ENCODE measurements at places on chromosomes 5 and 9. TPM values are rescaled to one million over a fixed set of nuclear protein-coding genes. Genes with fewer than 3 reads are reported as not detected.
A peak's percentile ranks its signal among the peaks of the same experiment; 100 is the strongest.

The ST8SIA4 gene
- polyA plus RNA-seq: 0.01 TPM

The SETD9 gene
- 3.6 TPM for polyA plus RNA-seq

The SLCO4C1 gene
- polyA plus RNA-seq: not detected

The FBP1 gene
- not detected for polyA plus RNA-seq

The ADRB2 gene
- 2.7 TPM for polyA plus RNA-seq

The PCDHGB3 gene
- 3.3 TPM for polyA plus RNA-seq

The BHMT2 gene
- 0.16 TPM for polyA plus RNA-seq

The LCN15 gene
- polyA plus RNA-seq: not detected

The TRMO gene
- polyA plus RNA-seq: 10.2 TPM

The C5orf63 gene
- polyA plus RNA-seq: 0.86 TPM

The PLAC8L1 gene
- 0.27 TPM for polyA plus RNA-seq

The SLC45A2 gene
- 0.07 TPM for polyA plus RNA-seq

DNA sequence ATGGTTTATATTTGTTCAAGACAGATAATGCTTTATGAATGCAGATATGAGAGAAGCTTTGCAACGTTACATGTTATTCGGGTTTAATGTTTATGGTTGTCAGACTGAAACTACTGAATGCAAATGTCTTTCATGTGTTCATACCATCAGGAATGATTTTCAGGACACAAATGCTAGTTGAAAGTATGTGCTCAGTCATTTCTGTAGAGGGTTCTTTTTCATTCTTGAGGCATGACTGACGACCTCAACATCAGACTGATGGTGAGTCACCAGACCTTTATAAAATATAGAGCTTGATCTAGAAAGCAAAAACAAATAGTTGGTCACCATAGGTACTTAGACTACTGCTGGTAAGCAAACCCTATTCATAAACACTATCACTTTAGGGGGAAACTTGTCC is 287.3 kb upstream of the NUDT12 start:
- peak; percentile 91 for DNase-seq

GRCh38 chr5:166262395-166262794 is 2029.0 kb upstream of the WWC1 start:
- no peak for DNase-seq

- no peak for DNase-seq
Measured at GRCh38 chr5:63686938-63687337, 275.3 kb downstream of the HTR1A start.

- DNase-seq: no peak
Measured at GRCh38 chr9:72274916-72275315, 90.1 kb downstream of the ZFAND5 start.

- no peak for DNase-seq
Measured at GRCh38 chr5:2183154-2184025, 300.7 kb upstream of the IRX4 start.

DNA sequence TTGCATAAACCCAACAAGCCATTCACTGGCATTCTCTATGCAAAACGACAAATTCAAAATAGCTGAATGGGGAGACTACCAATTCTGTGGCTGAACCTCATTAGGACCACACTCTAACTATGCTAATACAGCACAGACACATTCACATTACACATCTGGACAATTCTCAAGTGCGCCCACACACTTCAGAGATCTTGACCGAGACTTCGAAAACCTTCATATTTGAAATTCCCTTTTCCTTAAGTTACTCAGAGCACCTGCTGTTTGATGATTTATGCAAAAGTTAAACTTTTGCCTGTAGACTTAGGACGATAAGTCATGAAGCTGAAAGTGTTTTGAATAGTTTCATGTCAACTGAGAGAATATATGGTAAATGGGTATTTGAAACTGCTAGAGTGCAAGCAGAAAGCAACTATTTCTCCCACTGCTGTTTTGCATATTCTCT is 111.9 kb downstream of the FBN2 start:
- no peak for DNase-seq

GRCh38 chr5:68432682-68433081 is 217.1 kb downstream of the PIK3R1 start:
- no peak for DNase-seq

DNA sequence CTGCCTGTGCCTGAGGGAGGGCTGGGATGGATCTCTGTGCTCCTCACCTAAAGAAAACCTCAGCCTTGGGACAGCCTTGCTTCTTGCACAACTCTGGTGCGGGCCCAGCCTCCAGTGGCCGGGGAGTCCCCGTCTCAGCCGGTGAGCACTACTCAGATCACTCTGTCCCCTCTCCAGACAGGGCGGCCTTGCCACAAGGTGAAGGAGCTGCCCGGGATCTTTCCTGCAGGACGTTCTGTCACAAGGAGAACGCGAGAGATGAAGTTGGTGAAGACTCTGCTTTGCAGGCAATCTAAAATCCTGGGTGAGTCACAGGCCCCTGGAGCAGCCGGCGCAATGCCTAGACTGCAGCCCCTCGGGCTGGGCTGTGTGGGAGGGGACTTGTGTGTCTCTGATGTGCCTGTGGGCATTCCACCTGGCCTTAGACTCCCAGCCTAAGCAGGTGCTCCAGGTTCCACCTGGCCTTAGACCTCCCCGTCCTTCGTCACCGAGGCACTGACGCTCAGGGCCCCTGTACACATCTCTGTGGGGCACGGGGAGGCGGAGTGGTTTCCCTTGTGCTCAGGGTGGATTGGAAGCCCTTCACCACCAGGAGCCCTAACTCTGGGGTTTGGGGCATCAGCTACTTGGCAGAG is 15.2 kb upstream of the IRX4 start:
- no peak for DNase-seq

DNA sequence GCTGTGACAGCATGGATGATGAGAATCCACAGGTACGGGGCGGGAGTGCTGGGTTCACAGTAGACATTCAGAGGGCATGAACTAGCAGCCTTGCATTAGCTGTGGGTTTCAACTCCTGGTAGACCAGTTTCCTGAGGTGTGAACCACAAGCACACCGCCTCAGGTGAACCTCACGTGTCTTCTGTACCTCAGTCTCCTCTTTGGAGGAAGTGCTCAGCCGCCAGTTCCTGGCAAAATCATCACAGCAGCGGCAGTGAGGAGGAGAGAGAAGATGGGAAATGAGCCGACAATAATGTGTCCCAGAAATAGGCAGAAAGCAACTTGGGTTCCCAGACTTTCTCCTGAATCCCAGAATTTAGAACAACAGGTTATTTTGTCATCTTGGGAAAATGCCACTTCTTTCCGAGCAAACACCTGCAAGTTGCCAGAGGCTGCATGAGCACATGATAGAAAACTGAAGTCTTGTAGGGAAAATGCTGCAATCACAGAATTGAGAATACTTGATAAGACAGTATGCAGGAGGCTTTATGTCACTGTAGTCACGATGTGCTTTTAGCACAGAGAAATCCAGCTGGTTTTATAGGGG is 258.5 kb downstream of the AOPEP start:
- no peak for DNase-seq

DNA sequence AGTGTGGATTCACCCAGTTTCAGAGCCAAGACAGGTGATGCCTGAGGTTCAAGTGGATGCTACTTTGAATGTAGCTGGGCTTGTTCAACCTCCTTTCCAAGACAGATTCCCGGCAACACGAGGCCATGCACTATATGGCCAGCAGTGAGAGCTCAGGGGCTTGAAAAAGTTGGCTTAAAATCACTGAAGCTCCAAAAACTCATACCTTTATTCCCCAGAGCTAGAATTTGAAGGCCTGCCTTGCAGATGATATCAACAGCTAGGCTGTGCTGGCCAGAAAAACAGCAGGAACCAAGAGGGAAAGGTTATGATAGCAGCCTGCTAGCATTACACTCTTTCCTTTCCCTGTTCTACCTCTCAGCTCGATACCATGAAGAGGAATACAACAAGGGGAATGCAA is 120.2 kb upstream of the DAB2 start:
- no peak for DNase-seq

- DNase-seq: no peak
Measured at GRCh38 chr5:113099822-113100221, 123.2 kb downstream of the DCP2 start.

DNA sequence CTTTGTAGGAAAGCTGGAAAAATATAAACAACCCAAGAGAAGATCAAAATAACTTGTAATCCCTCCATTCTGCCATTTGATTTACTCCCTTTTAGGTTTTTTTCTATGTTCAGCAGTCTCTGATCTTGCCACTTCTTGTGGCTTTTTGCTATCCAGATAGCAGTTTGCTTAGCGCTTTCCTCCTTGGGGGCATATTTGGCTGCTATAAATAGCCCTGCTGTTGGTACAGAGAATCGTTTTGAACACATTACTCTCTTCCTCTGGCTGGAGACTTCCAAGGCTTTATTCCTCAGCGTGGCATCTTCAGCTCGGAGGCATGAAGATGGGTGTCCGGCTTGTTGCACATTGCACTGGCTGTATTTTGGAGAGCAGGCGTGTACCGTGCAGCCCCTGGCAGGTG is 38.6 kb downstream of the HMCN2 start:
- no peak for DNase-seq

- no peak for DNase-seq
Measured at GRCh38 chr9:136868644-136869043, 2.5 kb upstream of the EDF1 start.

GRCh38 chr5:17441351-17441750 is 56.7 kb upstream of the TAF11L2 start:
- peak; percentile 95 for DNase-seq

DNA sequence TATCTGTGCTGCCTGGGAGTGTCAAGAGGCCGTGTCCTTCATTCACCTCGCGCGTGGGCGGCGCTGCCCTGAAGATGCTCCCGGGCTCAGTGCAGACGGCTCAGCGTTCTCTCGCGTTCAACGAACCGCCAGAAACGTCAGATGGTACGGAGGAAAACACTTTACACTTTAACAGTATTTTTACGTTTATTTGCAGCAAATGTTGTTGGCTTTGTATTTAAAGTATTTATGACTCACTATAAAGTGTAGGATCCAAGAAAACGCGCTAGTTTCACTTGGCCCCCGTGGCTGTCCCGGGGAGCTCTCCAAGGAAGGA is 544 bp upstream of the ERCC6L2 start:
- DNase-seq: no peak

DNA sequence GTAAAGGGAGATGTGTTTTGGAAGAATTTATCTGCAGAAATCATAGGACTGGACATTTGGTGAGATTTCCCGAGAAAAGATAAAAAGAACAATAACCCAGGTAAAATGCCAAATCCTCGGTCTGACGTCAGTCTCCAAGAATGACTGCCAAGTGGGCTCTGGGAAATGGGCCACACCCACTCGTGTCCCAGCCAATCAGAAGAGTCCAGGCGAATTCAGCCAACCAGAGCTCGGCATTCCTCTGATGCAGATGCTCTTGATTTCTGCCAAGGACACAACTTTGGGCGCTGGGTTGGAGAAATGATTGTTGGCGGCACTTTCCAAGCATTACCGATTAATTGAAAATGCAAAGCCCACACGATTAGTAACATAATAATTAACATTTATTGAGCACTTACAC is 73.3 kb downstream of the FGF18 start:
- no peak for DNase-seq

DNA sequence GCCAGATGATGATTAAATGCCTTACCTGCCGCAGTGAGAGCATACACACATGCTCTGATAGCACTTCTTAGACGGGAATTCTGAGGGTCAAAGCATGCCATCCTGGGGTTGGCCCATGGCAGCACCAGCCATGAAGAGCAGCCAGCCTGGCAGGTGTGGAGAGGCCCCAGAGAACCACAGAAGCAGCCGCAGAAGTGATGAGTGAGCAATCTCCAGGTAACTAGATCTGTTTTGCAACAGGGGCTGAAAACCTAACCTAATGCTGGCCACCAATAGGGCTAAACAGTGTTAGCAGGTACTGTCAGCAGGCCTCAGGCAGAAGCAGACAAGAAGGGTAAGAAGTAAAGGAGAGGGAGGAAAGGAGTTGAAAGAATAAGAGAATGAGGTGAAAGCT is 33.5 kb upstream of the HOMER1 start:
- DNase-seq: no peak

- peak; percentile 24 for DNase-seq
Measured at GRCh38 chr9:133476036-133476931, 2.6 kb downstream of the SLC2A6 start.

All from IMR-90 (cell line).